GM23338 (cell line): ENCODE measurements at places on chromosomes 4 and X. TPM values are rescaled to one million over a fixed set of nuclear protein-coding genes. Genes with fewer than 3 reads are reported as not detected.

- no peaks in the 10 kb centered on the region for H3K4me1 ChIP-seq
- H3K36me3 ChIP-seq, result no peaks in the 10 kb centered on the region
- no peak overlapping the region for H3K4me3 ChIP-seq
- DNase-seq, result no peak
- no peaks in the 10 kb centered on the region for H3K27me3 ChIP-seq
Measured at GRCh38 chr4:150164055-150164454, 85.8 kb downstream of the DCLK2 start.

DNA sequence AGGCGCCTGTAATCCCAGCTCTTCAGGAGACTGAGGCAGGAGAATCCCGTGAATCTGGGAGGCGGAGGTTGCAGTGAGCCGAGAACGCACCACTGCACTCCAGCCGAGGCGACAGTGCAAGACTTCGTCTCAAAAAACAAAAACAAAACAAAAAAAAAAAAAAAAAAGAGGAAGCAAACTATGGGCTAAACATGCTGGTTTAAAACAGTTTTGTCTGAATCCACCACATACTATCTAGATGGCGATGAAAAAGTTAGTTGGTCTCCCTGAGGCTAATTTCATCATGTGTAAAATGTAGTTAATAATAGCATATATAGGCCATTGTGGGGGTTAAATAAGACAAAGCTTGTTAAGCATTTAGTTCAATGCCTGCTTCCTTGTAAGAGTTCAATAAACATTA is 451.1 kb downstream of the RPA4 start:
- no peaks in the 10 kb centered on the region for H3K36me3 ChIP-seq
- no peak for DNase-seq
- H3K27ac ChIP-seq, result no peak overlapping the region
- H3K27me3 ChIP-seq, result no peaks in the 10 kb centered on the region
- H3K4me1 ChIP-seq, result peaks cover 5% of the 10 kb centered on the region; the same call in 1 of the 2 replicates

The ERVMER34-1 gene
- 30.9 and 34.1 TPM in 2 replicates for total RNA-seq

GRCh38 chr4:52001616-52002015 is 18.5 kb downstream of the LRRC66 start:
- no peak for DNase-seq
- no peak overlapping the region for H3K27ac ChIP-seq
- no peaks in the 10 kb centered on the region for H3K27me3 ChIP-seq
- H3K4me1 ChIP-seq, result peaks cover 12% of the 10 kb centered on the region

- no peak for DNase-seq
- H3K27ac ChIP-seq, result no peak overlapping the region
- peaks cover 2% of the 10 kb centered on the region; the same call in 1 of the 2 replicates for H3K4me1 ChIP-seq
- H3K4me3 ChIP-seq, result no peak overlapping the region
Measured at GRCh38 chrX:150762258-150763165, 69.3 kb downstream of the MTMR1 start.

DNA sequence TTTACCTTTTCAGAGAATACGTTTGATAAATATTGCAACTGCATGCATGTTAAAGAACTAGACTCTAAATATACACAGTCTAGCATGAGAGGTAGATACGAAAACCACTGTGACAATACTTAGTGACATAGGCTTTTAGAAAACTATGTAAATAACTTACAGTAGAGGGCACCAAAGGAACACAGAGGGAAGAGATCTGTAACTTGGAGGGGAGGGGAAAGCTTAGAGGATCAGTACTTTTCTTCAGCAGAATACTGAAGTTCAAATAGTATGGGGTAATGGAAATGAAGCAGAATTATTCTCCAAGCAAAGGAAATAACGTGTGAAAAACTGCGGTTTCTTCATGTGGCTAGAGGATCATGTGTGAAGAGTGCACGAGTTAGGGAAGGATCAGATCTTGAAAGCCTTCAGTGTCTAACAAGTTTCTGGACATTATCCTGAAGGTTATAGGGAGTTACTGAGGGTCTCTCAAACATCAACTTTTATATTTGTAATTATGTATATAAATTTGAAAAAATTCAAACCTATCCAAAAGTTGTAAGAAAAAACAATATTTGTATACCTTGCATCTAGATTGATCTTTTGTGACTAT is 264.3 kb downstream of the NPFFR2 start:
- H3K4me1 ChIP-seq, result no peaks in the 10 kb centered on the region
- H3K36me3 ChIP-seq, result no peaks in the 10 kb centered on the region
- DNase-seq, result peak; percentile 80
- H3K27me3 ChIP-seq, result no peaks in the 10 kb centered on the region

GRCh38 chr4:88411491-88412096 is 32.9 kb downstream of the HERC6 start:
- no peaks in the 10 kb centered on the region for H3K4me1 ChIP-seq
- H3K36me3 ChIP-seq, result no peaks in the 10 kb centered on the region
- H3K27ac ChIP-seq, result no peak overlapping the region
- no peak for DNase-seq
- H3K27me3 ChIP-seq, result no peaks in the 10 kb centered on the region

DNA sequence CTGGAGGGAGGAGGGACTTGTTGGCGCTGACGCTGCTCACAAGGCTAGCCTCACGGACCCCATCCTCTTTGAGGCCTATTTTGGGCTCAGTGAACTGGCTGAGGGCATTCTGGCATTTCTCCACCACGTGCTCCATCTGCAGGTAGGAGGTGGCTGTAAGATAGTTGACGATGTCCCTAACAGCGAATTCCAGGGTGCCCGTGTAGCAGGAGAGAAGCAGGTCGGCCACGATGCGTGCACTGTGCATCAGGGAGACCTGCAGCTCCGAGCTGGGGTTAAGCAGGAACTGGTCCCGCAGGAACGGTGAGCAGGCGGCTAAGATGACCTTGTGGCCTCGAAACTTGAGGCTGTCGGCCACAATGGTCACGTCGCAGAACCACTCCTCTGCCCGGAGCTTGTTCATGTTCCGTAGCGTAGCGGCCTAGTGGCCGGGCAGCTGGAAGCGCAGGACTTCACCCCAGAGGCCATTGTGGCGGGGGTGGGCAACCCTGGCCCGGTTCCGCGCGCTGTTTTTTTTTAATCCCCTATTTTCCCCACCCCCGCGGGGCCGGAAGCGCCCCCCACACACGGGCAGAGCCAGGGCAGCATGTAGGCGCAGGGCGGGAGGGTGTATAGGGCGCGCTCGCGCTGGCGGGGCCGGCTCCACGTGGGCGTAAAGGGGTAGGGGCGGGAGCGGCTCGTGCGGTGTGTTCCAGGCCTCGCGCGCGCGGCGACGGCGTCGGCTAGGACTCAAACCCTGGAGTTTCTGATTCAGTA is 73.2 kb downstream of the UBE2K start:
- H3K27ac ChIP-seq, result no peak overlapping the region
- H3K36me3 ChIP-seq, result peaks cover 9% of the 10 kb centered on the region; the same call in 1 of the 2 replicates
- H3K4me1 ChIP-seq, result no peaks in the 10 kb centered on the region
- DNase-seq, result no peak

- DNase-seq, result no peak
- no peaks in the 10 kb centered on the region for H3K27me3 ChIP-seq
- H3K27ac ChIP-seq, result no peak overlapping the region
- H3K4me1 ChIP-seq, result peaks cover 33% of the 10 kb centered on the region
Measured at GRCh38 chr4:48778431-48779094, 1.5 kb downstream of the FRYL start.

GRCh38 chrX:52262195-52262546 is 77.5 kb downstream of the MAGED4 start:
- no peak overlapping the region; the same call in 1 of the 2 replicates for H3K27ac ChIP-seq
- peak; percentile 9 for DNase-seq
- H3K27me3 ChIP-seq, result no peaks in the 10 kb centered on the region
- H3K4me1 ChIP-seq, result no peaks in the 10 kb centered on the region
- H3K36me3 ChIP-seq, result no peaks in the 10 kb centered on the region

The GTPBP6 gene
- total RNA-seq, result 57.4 and 66.8 TPM in 2 replicates

- H3K4me1 ChIP-seq, result peaks cover 49% of the 10 kb centered on the region
- no peaks in the 10 kb centered on the region for H3K27me3 ChIP-seq
- H3K4me3 ChIP-seq, result peak within 1 kb of the TSS; percentile 98
- peaks cover 36% of the 10 kb centered on the region for H3K36me3 ChIP-seq
Measured at GRCh38 chr4:52861879-52862616, at the start of gene RASL11B. RASL11B (plus strand) TSS chr4:52862317; CDS start chr4:52862508, 191 bp downstream.

- no peak overlapping the region for H3K27ac ChIP-seq
- H3K36me3 ChIP-seq, result no peaks in the 10 kb centered on the region
- no peak for DNase-seq
- H3K27me3 ChIP-seq, result no peaks in the 10 kb centered on the region
- H3K4me1 ChIP-seq, result no peaks in the 10 kb centered on the region
Measured at GRCh38 chr4:8404791-8405515, 35.6 kb downstream of the ACOX3 start.

The UGT2B15 gene
- not detected in 2 replicates for total RNA-seq
